ENCODE measurements at places on chromosomes 4 and X.

DNA sequence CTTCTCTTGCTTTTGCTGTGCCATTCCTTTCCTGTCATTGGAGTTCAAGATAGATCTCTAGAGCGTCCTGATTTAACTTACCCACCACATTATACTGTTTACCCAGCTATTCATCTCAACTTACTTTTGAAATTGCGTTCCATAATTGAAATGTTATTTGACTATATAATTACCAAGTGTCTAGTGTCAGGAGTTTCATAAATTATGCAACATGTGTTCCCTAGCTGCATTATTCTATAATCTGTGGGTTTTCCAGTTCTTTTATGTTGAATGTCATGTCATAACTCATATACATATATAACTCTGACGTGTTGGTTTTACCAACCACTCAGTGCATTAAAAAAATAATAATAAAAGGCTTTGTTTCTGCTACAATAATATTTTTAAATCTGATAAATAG, 285.9 kb upstream of the ARSJ start:
- DNase-seq = peak; percentile 51

- no peak for DNase-seq
Observed at GRCh38 chrX:100649550-100650356, 5.8 kb downstream of the SRPX2 start.

GRCh38 chr4:84235126-84235944, 263.8 kb downstream of the NKX6-1 start:
- no peak for DNase-seq

DNA sequence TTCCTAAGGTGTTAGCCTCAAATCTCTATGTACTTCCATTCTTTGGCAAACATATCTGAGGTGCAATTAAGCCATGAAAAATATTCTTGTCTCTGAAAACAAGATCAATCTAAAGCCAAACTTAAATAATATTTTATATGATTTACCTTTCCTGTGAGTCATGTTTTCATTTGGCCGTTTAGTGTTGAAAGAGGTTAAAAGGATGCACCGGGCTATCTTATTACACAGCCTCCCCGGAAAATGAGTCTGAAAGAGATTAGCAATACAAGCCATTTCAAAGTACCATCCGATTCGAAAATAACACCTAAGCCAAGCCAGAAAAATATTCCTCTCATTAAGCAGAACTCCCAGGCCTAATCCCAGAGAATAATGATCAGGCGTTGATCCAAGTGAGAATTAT, 161.5 kb upstream of the EPHA5 start:
- no peak for DNase-seq

All from NCI-H2081 treated with DMSO at 0.1 percent for 48 hours (cell line).